ENCODE measurements at places on chromosomes 13 and 19. TPM values are rescaled to one million over a fixed set of nuclear protein-coding genes. Genes with fewer than 3 reads are reported as not detected.
A peak's percentile ranks its signal among the peaks of the same experiment; 100 is the strongest.

GRCh38 chr19:38924388-38924787, 6.2 kb downstream of the SARS2 start:
- DNase-seq: no peak
- no peak overlapping the region for H3K27ac ChIP-seq
- H3K27me3 ChIP-seq: no peaks in the 10 kb centered on the region

DNA sequence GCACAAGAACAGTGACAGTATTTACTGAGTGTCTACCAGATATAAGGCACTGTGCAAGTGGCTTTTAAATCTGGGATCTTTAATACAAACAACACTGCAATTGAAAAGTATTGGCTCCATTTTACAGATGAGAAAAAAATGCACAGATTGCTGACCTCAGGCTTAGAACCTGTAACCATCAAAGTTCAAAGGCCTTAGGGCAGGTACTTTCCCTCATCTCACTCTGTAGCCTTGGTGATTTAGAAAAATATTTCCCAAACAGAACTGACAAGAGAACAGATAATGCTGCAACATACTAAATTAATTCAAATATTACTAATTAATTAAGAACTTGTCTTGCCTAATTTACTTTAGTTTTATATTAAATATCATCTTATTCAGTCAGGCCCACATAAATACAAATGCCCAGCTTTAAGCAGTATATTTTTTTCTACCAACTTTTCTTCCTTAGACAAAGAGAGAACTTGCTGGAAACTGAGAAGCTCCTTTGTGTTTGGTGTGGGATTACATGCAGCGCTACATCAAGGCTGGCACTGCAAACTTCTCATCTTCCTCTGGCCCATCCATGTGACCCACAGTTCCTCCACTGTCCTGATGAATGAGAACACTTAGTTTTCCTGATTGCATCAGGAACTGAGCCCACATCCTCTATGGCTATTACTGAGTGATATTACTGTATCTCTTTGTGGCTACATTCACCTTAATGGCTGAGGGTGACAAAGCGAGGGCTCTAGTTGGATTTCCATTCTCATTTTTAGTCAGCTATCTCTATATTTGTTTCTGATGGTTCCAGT, 302.1 kb downstream of the ENOX1 start:
- H3K27ac ChIP-seq: no peak overlapping the region
- H3K4me1 ChIP-seq: no peaks in the 10 kb centered on the region
- H3K27me3 ChIP-seq: no peaks in the 10 kb centered on the region
- no peak overlapping the region for H3K4me3 ChIP-seq
- no peak for DNase-seq

- no peak overlapping the region for H3K27ac ChIP-seq
- H3K36me3 ChIP-seq: peaks cover 56% of the 10 kb centered on the region
- no peaks in the 10 kb centered on the region for H3K4me1 ChIP-seq
- no peak overlapping the region for H3K4me3 ChIP-seq
- H3K27me3 ChIP-seq: no peaks in the 10 kb centered on the region
Observed at GRCh38 chr19:49803529-49803856, 9.6 kb downstream of the FUZ start.

GRCh38 chr13:84802073-84802472, 919.8 kb upstream of the SLITRK1 start:
- no peaks in the 10 kb centered on the region for H3K27me3 ChIP-seq
- no peak overlapping the region for H3K27ac ChIP-seq
- no peaks in the 10 kb centered on the region for H3K36me3 ChIP-seq
- no peaks in the 10 kb centered on the region for H3K4me1 ChIP-seq
- DNase-seq: no peak

- H3K36me3 ChIP-seq: no peaks in the 10 kb centered on the region
- H3K4me1 ChIP-seq: no peaks in the 10 kb centered on the region
- no peak within 1 kb of the TSS for H3K27ac ChIP-seq
- no peak within 1 kb of the TSS for H3K4me3 ChIP-seq
- peak; percentile 30 for DNase-seq
Observed at GRCh38 chr19:3868770-3869456, at the start of gene ZFR2. ZFR2 (minus strand) TSS chr19:3869038; CDS start chr19:3869017, 21 bp downstream.

- DNase-seq: peak; percentile 35
- no peaks in the 10 kb centered on the region for H3K36me3 ChIP-seq
- peaks cover 4% of the 10 kb centered on the region for H3K27me3 ChIP-seq
Observed at GRCh38 chr19:4233282-4233853, 4.0 kb downstream of the EBI3 start.

GRCh38 chr19:28605501-28606268, 607.3 kb downstream of the UQCRFS1 start:
- no peak overlapping the region for H3K27ac ChIP-seq
- no peaks in the 10 kb centered on the region for H3K27me3 ChIP-seq
- no peaks in the 10 kb centered on the region for H3K4me1 ChIP-seq
- no peaks in the 10 kb centered on the region for H3K36me3 ChIP-seq
- DNase-seq: no peak

DNA sequence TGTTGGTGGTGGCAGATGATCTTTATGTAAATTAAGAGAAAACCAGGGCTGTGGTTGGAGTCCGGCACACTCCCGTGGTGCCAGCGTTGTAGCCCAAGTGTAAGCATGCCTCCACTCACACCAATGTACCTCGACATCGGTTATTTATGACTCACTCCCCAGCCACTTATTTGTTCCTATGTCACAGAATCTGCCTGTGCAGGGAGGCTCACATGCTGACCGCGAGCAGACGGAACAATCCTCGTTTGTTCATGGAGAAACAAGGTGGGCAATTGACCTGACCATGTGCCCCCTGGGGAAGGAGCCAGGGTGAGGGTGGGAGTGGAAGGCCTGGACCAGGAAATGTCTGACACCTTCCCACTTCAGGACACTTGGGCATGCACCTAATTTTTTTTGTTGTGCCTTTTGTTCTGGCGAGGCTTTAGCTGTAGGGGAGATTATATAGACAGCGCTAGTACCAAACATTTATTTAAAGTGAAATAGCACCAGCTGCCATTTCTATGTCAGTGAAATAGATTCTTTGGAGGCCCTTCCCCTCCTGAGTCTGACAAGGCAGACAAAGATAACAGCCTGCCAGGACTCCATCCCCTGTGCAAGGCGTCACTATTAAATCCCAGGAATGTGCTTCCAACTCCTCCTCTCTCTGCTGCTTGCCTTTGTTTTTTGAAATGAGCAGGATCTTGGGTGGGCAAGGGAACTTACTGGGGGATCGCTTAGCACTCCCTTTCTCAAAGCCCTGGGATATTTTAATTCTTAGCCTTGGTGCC, 394.2 kb downstream of the FGF9 start:
- no peaks in the 10 kb centered on the region for H3K27me3 ChIP-seq
- H3K4me3 ChIP-seq: peak overlapping the region; percentile 7
- no peak for DNase-seq
- H3K4me1 ChIP-seq: peaks cover 52% of the 10 kb centered on the region
- no peak overlapping the region for H3K27ac ChIP-seq

DNA sequence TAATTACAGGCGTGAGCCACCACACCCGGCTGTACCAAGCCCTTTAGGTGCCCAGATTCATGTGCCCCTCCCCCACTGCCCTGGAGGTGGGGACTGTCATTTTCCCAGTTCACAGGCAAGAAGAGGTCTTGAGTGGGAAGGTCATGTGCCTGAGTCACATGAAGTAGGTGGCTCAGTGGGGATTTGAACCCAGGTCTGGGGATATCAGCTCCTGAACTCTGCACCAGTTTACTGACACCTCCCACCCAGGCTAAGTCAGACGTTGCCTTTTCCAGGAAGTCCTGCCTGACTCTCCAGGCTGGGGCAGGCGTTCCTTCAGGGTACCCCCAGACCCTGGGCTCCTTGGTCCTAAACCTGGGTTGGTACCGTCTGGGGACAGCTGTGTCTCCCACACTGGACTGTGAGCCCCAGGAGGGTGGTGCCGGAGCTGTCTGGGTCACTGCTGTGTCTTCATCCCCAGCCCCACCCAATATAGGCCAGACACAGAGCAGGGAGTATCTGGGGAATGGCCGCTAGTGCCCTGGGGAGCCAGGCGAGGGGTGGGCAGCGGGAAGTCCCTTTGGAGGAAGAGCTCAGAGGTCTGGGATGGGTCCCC, 8.6 kb downstream of the VASP start:
- H3K4me1 ChIP-seq: peaks cover 38% of the 10 kb centered on the region
- H3K36me3 ChIP-seq: peaks cover 32% of the 10 kb centered on the region
- H3K27ac ChIP-seq: peak overlapping the region; percentile 59
- H3K27me3 ChIP-seq: no peaks in the 10 kb centered on the region

- no peaks in the 10 kb centered on the region for H3K36me3 ChIP-seq
- no peaks in the 10 kb centered on the region for H3K4me1 ChIP-seq
- H3K4me3 ChIP-seq: no peak overlapping the region
- no peaks in the 10 kb centered on the region for H3K27me3 ChIP-seq
- DNase-seq: no peak
- no peak overlapping the region for H3K27ac ChIP-seq
Observed at GRCh38 chr19:30804751-30805150, 432.6 kb downstream of the ZNF536 start.

DNA sequence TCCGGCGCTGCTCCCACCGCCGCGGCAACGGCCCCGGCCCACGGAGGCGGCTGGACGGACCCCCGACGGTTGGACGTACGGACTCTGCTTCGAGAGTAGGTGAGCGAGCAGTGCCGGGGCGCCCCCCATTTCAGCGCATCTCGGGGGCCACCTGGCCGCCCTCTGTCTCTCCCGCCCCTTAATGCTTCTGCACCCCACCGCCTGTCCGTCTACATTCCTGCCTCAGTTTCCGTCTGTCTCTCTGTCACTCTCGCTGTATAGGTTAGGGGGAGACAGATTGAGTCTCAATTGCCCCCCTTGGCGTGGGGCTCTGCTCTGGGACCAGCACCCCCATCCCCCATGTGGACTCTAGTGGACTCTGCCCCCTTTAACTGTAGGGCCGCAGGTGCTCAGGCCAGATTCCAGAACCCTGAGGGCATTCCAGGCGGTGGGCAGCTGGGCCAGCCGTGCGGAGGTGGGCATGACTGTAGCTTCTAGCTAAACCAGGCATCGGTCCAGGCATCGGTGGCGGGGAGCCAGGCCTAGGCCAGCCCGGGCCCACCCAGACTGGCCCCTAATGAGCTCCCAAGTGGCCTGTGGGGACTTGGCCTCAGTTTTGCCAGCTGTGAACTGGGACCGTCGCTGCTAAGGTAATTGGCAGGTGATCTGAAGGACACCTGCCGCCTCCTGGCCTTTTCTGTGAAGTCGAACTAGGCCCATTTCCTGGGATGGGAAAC, 373 bp downstream of the TNFAIP8L1 start:
- DNase-seq: no peak
- peak overlapping the region; percentile 92 for H3K27ac ChIP-seq
- no peaks in the 10 kb centered on the region for H3K27me3 ChIP-seq
- H3K36me3 ChIP-seq: no peaks in the 10 kb centered on the region
- H3K4me3 ChIP-seq: peak overlapping the region; percentile 81

DNA sequence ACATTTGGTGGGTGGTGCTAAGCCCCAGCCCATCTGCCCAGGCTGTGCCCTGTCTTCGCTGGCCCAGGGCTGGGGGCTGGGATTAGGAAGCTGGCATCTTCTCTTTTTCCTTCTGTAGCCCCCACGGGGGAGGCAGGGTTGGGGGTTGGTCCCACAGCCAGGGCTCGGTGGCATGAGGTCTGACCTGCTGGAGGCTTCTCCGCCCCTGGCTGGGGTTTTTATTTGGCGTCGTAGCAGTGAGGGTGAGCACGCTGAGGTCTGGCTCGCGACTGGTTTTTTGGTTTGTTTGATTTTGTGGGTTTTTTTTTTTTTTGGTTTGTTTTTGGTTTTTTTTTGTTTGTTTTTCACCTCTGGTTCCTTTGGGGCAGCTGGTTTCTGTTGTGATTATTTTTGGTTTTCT, 14.7 kb downstream of the ZNF574 start:
- H3K4me1 ChIP-seq: no peaks in the 10 kb centered on the region
- no peak overlapping the region for H3K27ac ChIP-seq
- no peaks in the 10 kb centered on the region for H3K27me3 ChIP-seq
- H3K36me3 ChIP-seq: peaks cover 31% of the 10 kb centered on the region

- no peaks in the 10 kb centered on the region for H3K36me3 ChIP-seq
- no peaks in the 10 kb centered on the region for H3K27me3 ChIP-seq
- H3K4me1 ChIP-seq: no peaks in the 10 kb centered on the region
- no peak overlapping the region for H3K27ac ChIP-seq
Observed at GRCh38 chr13:64255988-64256387, 2840.3 kb upstream of the PCDH20 start.

GRCh38 chr19:44671400-44671799, at the start of gene CEACAM19:
CEACAM19 (plus strand) TSS chr19:44671482; CDS start chr19:44671932, 450 bp downstream.
- no peaks in the 10 kb centered on the region for H3K27me3 ChIP-seq
- H3K36me3 ChIP-seq: no peaks in the 10 kb centered on the region
- H3K4me1 ChIP-seq: no peaks in the 10 kb centered on the region
- no peak within 1 kb of the TSS for H3K4me3 ChIP-seq
- DNase-seq: no peak

- DNase-seq: no peak
- H3K27ac ChIP-seq: no peak overlapping the region
- H3K27me3 ChIP-seq: no peaks in the 10 kb centered on the region
- no peaks in the 10 kb centered on the region for H3K4me1 ChIP-seq
- H3K4me3 ChIP-seq: no peak overlapping the region
Observed at GRCh38 chr19:38478273-38478971, 44.9 kb downstream of the RYR1 start.

GRCh38 chr13:106484537-106485193, 50.8 kb downstream of the EFNB2 start:
- H3K4me1 ChIP-seq: no peaks in the 10 kb centered on the region
- no peak for DNase-seq
- no peak overlapping the region for H3K27ac ChIP-seq
- H3K36me3 ChIP-seq: no peaks in the 10 kb centered on the region
- no peaks in the 10 kb centered on the region for H3K27me3 ChIP-seq

DNA sequence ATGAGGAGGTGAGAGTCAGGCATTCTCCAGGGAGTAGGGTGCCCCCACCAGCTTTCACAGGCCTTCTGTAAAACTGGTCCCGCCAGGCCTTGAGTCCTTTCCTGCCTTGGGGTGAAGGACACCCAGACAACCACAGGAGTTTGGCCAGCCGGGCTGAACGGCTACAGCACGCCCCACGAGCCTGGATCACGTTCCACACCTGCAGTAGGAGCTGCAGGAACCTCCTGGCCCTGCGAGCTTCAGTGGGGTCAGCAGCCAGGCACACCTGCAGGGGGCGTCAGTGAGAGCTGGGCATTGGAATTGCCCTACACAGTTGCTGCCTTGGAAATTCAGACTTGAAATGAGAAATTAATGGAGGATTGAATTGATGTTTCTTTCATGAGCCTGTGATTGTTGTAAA, 45.7 kb downstream of the COL4A2 start:
- no peak overlapping the region for H3K4me3 ChIP-seq
- no peaks in the 10 kb centered on the region for H3K36me3 ChIP-seq
- no peak overlapping the region for H3K27ac ChIP-seq
- DNase-seq: no peak

ZFP14 gene
- 4.7 TPM for polyA plus RNA-seq

TUBA3C gene
- not detected for polyA plus RNA-seq

C19orf38 gene
- 1.4 TPM for polyA plus RNA-seq

ZNF223 gene
- 1.7 TPM for polyA plus RNA-seq

HIPK4 gene
- not detected for polyA plus RNA-seq

ACER1 gene
- polyA plus RNA-seq: 1.1 TPM

MISP gene
- not detected for polyA plus RNA-seq

NHLRC3 gene
- polyA plus RNA-seq: 4.8 TPM

ATP7B gene
- polyA plus RNA-seq: 0.23 TPM

MICOS13 gene
- 76.8 TPM for polyA plus RNA-seq

GPR183 gene
- polyA plus RNA-seq: 241 TPM

KASH5 gene
- polyA plus RNA-seq: not detected

ZNF724 gene
- polyA plus RNA-seq: 3.0 TPM

CCDC70 gene
- not detected for polyA plus RNA-seq

Data from naive thymus-derived CD4-positive, alpha-beta T cell (primary cell).